ENCODE measurements at places on chromosomes 1 and 21.

GRCh38 chr1:41259221-41259620, 17.1 kb upstream of the SCMH1 start:
- DNase-seq, result no peak

GRCh38 chr1:203083463-203083921, 2.3 kb downstream of the MYOG start:
- DNase-seq, result no peak

GRCh38 chr1:228088586-228089498, 6.3 kb downstream of the ARF1 start:
- DNase-seq, result no peak

- no peak for DNase-seq
These were observed 3.6 kb upstream of the KCNT2 start for GRCh38 chr1:196611873-196612272.

- DNase-seq, result no peak
These were observed 10.8 kb upstream of the NFASC start for GRCh38 chr1:204859861-204860267.

- no peak for DNase-seq
These were observed 7.6 kb downstream of the SIM2 start for GRCh38 chr21:36706482-36706852.
